Activated T-helper 2 cell treated with anti-CD3 and anti-CD28 coated beads, Interferon-gamma antibody, Interleukin-2, Interleukin-4, amounts not matched to agents 10 μg/mL and 5 μg/mL and 100 μg/mL, durations not matched to agents 14 hours and 24 hours and 36 hours (primary cell): ENCODE measurements at places on chromosomes 7 and 10. TPM values are rescaled to one million over a fixed set of nuclear protein-coding genes. Genes with fewer than 3 reads are reported as not detected.

- no peak for DNase-seq
Measured at GRCh38 chr10:30006410-30006809, 53.0 kb downstream of the JCAD start.

The STAG3 gene
- 20.6 and 22.3 TPM in 2 replicates for total RNA-seq

GRCh38 chr10:28737096-28737495 is 59.8 kb downstream of the BAMBI start:
- no peak for DNase-seq

DNA sequence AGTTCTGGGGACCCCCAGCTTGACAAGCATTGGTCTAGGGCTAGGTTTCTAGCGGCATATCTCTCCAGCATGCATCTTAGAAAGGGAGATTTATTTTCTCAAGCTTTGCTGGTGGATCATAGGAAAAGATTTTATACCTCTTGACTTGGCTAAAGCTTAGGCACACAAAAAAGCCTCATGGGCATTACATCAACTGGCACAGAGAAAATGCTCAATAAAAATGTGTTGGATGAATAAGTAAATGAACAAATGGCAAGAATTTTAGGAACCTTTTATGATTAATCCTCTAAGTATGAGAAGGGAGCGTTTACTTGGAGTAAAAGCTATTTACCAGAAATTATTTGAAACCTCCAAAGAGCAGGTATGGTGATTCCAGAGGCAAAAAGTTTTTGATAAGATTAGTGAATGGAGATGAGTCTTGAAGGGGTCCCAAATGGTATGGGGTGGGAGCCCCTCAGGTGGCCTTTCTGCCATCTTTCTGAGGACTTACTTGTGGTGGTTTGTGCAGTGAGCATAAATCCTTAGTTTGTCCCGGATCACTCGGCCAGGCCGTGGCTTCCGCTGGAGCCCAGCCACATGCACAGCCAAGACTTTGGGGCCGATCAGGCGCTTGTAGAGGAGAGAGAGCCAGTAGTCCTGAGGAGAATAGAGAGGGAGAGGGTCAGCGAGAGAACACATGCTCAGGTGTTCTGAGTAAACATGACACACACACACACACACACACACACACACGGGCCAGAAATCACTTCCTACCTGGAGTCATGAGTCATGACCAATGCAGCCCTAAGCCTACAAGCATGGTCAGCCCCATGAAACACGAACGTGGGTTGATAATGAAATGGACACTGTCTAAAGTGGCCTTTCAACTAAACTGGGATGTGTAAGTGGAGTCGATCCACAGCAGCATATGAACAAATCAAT is 43.1 kb upstream of the HPS1 start:
- DNase-seq: no peak

The DENND2A gene
- total RNA-seq: not detected in 2 replicates

The C7orf57 gene
- 0.11 and 0.18 TPM in 2 replicates for total RNA-seq

DNA sequence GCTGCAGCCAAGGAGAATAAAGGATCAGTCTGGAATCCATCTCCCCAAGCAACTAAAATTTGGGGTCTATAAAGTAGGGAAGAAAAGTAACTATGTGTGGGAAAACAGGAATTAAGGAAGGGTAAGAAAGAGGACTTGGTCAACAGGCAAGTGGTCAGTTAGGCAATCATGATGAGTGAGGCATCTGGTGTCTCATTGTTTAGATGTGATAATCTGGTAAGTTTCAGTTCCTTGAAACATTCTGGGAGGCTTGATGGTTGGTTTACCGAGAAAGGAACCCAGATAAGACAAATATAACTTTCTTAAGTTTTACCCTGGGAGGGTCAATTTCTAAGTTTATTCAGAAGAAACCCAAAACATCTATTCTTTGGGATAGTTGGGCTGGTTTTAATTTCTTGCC is 22.3 kb downstream of the HYAL4 start:
- no peak for DNase-seq

The ANKRD61 gene
- 0.25 and 0.27 TPM in 2 replicates for total RNA-seq

The DRGX gene
- total RNA-seq: not detected in 2 replicates

DNA sequence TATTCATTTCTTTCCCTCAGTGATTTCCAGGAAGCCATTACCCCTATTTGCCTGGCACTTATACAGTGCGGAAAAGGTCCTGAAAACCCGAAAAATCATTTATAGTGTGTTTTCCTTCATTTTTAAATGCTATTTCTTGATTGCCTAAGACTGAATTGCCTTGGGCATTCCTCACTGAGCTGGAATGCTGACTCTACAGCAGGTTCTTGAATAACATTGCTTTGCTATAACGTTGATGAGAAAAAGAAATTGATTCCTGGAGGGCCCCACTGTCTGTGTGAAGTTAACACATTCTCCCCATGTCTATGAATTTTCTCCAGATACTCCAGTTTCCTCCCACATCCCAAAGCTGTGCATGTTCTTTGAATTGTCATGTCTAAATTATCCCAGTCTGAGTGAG is 308.5 kb downstream of the EXOC4 start:
- no peak for DNase-seq

The GNGT1 gene
- total RNA-seq: not detected in 2 replicates

The ZWINT gene
- total RNA-seq: 84.3 and 87.6 TPM in 2 replicates
